ENCODE measurements at places on chromosomes 5 and 9. TPM values are rescaled to one million over a fixed set of nuclear protein-coding genes. Genes with fewer than 3 reads are reported as not detected.

CNTFR gene
- polyA plus RNA-seq = 0.66 TPM

KIF2A gene
- 67.9 TPM for polyA plus RNA-seq

CEP120 gene
- polyA plus RNA-seq = 16.8 TPM

PCDHGB6 gene
- 0.31 TPM for polyA plus RNA-seq

IFNA21 gene
- polyA plus RNA-seq = not detected

SFXN1 gene
- 40.0 TPM for polyA plus RNA-seq

NTNG2 gene
- 0.13 TPM for polyA plus RNA-seq

ALDOB gene
- polyA plus RNA-seq = not detected

SPAG8 gene
- polyA plus RNA-seq = 6.8 TPM

IL17B gene
- polyA plus RNA-seq = not detected
